HuH-7.5 (cell line): ENCODE measurements at places on chromosomes 4 and X.

GRCh38 chr4:114527637-114528036 lies 71.0 kb upstream of the UGT8 start:
- no peak for DNase-seq

GRCh38 chr4:19158107-19158809 lies 1093.4 kb upstream of the SLIT2 start:
- no peak for DNase-seq

DNA sequence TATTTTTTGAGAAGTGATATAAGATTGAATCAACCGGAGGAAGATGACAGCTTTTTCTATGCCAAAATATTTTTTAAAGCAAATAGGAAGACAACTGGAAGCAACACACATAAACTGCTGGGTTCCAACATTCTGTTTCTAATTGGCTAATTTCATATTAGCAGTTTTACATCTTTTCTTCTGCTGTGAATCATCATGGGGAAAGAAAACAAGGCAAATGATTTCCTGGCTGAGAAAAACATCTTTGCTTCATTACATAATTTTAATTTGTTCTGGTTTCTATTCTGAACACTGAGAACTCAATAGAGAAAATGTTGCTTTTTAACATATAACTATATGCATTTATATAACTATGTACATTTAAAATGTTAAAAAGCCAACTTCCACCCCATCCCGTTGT lies 2518.5 kb downstream of the ARAP2 start:
- DNase-seq: no peak

- no peak for DNase-seq
Measured at GRCh38 chrX:63128509-63128908, 222.6 kb downstream of the SPIN4 start.

- no peak for DNase-seq
Measured at GRCh38 chr4:141462361-141462760, 174.0 kb upstream of the IL15 start.

GRCh38 chr4:105859233-105859632 lies 36.0 kb upstream of the NPNT start:
- no peak for DNase-seq

- DNase-seq: no peak
Measured at GRCh38 chr4:7973545-7973981, 33.9 kb upstream of the AFAP1 start.

DNA sequence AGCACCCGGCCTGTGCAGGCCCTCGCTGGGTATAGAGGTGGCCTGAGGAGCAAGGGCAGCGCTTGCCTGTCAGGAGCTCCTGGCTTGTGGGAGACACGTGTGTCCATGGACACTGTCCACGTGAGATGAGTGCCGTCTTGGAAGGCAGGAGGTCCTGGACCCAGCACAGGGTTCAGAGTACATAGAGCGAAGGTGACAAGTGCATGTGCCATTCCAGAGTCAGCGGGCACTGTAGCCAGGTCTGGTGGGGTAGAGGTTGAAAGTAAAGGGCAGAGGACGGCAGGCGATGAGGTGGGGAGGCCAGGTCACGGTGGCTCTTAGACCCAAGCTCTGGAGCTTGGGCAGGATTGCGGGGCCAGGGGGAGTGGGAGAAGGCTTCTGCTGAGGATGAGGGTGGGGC lies 28.4 kb upstream of the TADA2B start:
- DNase-seq: no peak

DNA sequence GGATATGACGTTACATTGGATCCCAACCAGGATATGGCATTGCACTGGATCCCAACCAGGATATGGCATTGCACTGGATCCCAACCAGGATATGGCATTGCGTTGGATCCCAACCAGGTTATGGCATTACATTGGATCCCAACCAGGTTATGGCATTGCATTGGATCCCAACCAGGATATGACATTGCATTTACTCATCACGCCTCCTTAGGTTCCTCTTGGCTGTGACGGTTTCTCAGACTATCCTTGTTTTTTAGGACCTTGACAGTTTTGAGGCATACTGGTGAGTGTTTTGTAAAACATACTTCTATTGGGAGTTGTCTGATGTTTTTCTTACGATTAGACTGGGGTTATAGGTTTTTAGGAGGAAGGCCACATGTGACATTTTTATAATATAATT lies 5.4 kb upstream of the ACSL1 start:
- DNase-seq: no peak

DNA sequence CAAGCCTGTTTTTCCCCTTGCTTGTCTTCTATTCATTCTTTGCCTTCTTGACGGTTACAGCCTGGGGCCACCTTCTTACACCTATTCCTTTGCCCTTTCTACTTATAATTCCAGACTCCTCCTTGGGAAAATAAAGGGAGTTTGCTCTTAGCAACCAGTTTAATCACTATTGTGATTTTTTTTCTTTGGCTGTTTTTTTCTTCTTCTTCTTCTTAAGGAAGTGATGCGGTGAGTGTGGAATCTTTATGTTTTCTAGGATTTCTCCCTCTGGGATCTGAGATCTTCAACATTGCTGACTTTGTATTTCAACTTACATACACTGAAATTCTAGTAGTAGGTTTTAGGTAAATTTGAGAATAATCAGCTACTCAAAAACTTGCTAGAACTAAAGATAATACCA lies 1.1 kb upstream of the KLHL13 start:
- DNase-seq: no peak

- no peak for DNase-seq
Measured at GRCh38 chrX:45696736-45697135, 496.1 kb upstream of the DIPK2B start.

GRCh38 chr4:111274486-111274885 lies 651.6 kb upstream of the PITX2 start:
- no peak for DNase-seq

- no peak for DNase-seq
Measured at GRCh38 chr4:163858515-163858914, 364.0 kb downstream of the TMA16 start.

DNA sequence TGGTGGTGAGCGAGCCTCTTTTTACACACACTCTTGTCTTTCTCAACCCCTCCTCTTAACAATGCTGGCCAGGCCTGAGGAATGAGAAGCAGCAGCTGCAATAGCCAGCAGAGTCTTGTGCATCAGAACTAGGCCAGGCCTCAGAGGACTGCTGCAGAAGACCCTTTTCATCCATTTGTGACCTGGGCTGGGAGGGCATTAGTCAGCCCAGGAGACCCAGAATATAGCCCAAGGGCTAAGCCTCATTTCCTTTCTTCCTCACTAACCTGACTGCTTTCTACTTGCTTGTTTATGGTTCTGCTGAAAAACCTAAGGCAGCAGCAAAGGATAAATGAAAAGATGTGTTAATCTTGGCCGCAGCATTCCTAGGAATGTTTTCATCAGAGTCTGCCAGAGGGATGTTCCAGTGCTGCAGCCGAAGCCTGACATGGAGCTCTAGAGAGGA lies 254.7 kb upstream of the AR start:
- no peak for DNase-seq

DNA sequence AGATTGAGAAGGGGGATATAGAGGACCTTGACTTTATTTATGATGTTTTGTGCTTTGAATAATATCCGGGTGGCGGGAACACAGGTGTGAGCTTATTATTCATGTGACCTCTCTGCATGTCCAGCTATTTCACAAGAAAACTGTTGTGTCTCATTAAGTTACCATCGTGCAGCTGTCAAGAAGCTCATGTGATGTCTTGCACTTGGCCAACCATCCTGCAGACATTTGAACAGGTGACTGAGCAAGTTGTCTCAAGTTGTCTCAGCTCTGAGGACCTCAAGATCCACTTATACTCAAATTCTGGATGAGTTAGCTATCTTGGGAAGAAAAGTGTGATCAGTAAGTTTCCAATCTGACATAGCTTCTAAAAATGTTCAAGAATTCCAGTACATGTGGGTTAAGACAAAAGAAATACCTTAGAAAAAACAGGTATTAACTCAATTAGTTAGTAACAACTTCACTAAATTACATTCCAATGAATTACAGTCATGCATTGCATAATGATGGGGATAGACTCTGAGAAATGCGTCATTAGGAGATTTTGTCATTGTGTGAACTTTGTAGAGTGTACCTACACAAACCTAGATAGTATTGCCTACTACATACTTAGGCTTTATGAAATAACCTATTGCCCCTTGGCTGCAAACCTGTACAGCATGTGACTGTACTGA lies 462.2 kb downstream of the INPP4B start:
- DNase-seq: no peak

- no peak for DNase-seq
Measured at GRCh38 chrX:110722135-110722534, 73.5 kb downstream of the CHRDL1 start.
